ENCODE measurements at places on chromosomes 7 and 10.
A peak's percentile ranks its signal among the peaks of the same experiment; 100 is the strongest.

GRCh38 chr10:117684046-117684610, 141.6 kb downstream of the EMX2 start:
- no peak for DNase-seq

DNA sequence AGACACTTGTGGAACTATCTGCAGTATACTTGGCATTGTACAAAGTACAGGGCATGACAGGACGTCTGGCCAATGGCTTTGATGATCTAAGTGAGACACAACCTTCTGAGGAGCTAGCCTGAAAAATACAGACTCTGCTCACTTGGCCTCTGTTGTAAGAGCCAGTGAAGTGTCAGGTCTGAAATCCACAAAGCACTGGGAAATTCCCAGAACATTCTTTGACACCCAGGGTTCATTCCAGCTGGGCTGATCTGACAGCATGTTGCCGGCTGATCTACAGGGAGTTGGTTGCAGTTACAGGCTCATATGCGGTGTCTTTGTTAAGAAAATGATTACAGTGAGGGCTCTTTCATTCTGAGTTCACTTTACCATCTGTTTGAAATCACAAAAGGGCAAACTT, 354.6 kb downstream of the PHF14 start:
- no peak for DNase-seq

GRCh38 chr10:17452060-17452841, 2.1 kb downstream of the ST8SIA6 start:
- no peak for DNase-seq

DNA sequence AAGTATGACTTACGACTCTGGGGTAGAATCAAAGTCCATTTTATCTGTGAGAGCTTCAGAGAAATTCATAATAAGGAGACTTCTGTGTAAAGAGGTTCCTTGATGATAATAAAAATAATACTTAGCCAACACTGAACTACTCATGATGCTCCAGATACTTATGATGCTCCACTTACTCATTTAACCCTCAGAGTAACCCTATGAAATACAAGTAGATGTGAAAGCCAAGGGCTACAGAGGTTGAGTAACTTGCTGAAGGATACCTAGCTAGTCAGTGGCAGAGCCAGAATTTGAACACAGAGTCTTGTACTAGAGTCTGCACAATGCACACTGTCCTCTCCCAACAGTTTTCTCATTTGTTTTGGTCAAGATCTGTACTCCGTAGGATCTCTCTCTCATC, 89.5 kb downstream of the HECW1 start:
- no peak for DNase-seq

GRCh38 chr7:98110249-98111022, 3.8 kb downstream of the LMTK2 start:
- no peak for DNase-seq

DNA sequence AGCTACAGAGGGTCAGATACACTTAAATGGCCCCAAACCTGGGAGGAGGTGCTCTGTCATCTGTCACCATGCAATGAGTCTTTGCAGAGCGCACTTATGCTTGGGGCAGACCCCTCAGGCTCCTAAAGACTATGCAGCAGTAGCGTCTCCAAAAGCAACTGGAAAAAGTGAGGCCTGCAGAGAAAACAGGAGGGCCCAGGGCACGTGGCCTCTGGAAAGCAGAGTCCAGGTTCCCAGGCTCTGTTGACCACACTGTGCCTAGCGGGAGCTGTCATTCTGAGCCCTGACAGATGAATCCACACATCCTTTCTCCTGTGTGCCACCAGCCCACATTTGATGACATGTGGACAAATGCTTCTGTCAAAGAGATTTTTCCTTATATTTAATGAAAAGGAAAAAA, 66.4 kb downstream of the MINDY4 start:
- no peak for DNase-seq

- DNase-seq = peak; percentile 94
These were observed 444 bp upstream of the HIP1 start for GRCh38 chr7:75738975-75739795.

DNA sequence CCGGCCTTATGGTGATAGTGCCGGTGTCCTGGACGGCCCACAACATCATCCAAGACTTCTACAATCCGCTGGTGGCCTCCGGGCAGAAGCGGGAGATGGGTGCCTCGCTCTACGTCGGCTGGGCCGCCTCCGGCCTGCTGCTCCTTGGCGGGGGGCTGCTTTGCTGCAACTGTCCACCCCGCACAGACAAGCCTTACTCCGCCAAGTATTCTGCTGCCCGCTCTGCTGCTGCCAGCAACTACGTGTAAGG, 713 bp downstream of the CLDN4 start:
- DNase-seq = no peak

- no peak for DNase-seq
These were observed 29.3 kb downstream of the RHOBTB1 start for GRCh38 chr10:60914690-60915141.

DNA sequence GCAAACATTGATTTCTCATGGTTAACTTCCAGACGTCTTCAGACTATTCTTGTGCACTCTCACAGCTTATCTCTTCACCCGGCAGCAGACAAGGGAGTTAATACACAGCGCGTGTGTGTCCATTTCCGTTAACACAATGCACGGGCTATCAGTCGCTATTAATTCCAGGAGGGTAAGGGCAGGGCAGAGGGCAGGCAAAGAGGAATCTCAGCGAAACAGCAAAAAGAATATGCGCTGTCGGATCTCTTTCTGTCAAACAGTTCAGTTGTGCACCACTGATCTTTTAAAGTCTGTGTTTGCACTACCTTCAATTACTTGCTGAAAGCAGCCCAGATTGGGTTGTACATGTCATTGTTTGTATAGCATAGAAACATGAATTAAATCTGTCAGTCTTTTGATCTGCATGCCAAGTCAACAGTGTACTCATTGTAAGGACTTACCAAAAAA, 41.1 kb upstream of the CABCOCO1 start:
- no peak for DNase-seq

DNA sequence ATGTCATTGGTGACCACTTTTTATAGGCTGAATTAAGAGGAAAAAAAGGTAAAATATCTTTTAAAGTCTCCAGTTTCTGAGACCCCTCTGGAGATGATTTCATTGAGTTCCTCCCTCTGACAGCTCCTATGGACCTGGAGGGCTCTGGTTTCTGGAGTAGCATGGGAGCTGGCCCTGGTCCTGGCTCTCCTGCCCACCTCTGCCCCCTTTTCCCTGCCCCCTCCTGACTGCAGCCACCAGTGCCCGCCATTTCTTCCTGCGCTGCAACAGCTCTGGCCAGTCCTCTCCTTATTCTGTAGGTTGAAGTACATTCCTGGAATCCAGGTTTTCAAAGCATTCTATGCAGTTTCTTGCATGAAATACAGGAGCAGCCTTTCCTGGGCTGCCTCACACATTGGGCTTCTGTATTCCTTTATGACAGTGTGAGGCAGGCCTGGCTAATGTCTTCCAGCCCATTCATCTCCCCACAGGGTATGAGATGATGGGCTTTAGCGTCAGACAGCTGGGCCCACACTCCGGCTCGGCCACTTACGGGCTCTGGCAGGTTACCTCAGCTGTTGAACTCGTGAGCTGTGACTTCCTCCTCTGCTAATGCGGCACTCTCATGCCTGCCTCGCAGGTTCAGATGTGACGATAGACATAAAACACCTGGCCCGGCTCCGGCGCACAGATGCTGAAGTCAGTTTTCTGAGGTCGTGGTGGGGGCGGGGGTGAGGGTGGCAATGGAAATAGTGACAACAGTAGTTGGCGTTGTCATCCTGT, 101.7 kb downstream of the MGMT start:
- DNase-seq = no peak

- DNase-seq = no peak
These were observed 34.6 kb downstream of the CHST3 start for GRCh38 chr10:71998840-71999194.

- no peak for DNase-seq
These were observed 56.8 kb upstream of the OCM2 start for GRCh38 chr7:98046816-98047215.

- no peak for DNase-seq
These were observed 21.8 kb downstream of the ASZ1 start for GRCh38 chr7:117405519-117405918.

DNA sequence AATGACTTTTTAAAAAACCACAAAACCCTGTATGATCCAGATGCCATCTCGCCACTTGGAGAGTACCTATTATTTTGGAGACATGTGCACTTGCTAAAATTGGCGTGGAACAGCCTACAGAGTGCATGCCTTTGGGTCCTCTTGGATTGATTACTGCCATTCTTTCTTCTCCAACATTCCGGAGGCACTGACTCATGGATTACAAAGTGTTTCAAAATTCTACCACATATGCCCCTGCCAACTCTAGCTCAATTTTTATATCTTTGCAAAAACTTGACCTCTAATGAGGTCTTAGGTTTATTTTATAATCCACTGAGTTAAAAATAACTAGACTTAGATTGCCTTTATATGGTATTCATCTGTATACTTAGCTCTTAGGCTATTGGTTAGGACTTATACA, 55.8 kb upstream of the KIF5B start:
- no peak for DNase-seq

- DNase-seq = no peak
These were observed 98.3 kb downstream of the CTTNBP2 start for GRCh38 chr7:117774943-117775342.

DNA sequence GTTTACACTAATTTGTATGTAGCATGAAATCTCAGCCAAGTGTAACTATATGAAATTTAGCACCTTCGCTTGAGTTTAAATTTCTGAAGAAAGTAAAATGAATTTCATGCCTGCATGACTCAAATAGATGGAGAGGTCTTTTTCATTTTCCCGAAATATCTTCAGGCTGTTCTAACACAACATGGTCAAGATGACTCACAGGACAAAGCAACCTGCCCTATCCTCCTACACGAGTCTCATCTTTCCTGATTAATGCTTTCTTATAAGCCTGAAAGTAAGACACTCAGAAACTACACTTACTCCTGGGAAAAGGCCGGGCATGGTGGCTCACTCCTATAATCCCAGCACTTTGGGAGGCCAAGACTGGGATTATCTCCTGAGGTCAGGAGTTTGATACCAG, 41.2 kb downstream of the CH25H start:
- DNase-seq = no peak

DNA sequence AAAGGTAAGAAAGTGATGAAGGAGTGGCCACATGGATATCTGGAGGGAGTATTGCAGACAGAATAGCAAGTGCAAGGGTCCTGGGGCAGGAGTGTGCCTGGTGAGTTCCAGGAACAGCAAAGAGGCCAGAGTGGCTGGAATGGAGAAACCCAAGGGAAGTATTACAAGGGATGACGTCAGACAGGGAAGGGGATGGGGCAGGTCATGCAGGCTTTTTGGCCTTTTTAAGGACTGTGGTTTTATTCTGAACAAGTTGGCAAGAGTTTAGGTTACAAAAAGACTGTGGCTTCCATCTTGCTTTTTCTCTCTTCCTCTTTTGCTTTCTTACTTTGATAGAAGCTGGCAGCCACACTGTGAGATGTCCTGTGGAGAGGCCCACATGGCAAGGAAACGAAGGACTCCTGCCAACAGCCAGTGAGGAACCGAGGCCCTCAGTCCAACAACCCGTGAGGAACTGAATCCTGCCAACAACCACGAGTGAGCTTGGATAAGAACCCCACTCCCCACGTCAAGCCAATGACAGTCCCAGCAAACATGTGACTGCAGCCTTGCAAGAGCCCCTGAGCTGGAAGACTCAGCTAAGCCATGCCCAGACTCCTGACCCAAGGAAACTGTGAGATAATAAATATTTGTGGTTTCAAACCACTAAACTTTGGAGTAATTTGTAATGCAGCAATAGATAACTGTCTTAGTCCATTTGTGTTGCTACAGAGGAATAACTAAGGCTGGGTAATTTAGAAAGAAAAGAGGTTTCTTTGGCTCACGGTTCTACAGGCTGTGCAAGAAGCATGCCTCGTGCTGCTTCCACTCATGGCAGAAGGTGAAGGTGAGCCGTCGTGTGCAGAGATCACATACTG, 19.8 kb upstream of the KDM7A start:
- DNase-seq = no peak

GRCh38 chr7:138626846-138627245, 74.3 kb downstream of the SVOPL start:
- no peak for DNase-seq

DNA sequence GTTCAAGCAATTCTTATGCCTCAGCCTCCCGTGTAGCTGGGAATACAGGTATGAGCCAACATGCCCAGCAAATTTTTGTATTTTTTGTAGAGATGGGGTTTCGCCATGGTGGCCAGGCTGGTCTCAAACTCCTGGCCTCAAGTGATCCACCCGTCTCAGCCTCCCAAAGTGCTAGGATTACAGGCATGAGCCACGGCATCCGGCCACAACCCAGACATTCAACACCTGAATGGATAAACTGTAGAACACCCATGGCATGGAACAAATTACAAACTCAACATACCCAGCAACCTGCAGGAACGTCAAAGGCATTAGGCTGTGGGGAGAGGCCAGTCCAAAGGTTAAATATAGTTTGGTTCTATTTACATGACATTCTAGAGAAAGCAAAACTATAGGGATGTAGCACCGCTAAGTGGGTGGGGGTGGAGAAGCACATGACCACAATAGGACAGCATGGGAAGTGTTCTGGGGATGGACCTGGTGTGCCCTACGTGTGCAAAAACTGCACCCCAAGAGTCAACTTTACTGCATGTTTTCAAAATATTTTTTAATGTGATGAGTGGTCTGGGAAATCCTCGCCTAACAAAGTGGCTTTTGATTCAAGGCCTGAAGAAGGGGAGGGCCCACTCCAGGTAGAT, 6.5 kb upstream of the PGAM2 start:
- DNase-seq = no peak

GRCh38 chr10:62071846-62072281, 170.4 kb downstream of the ARID5B start:
- DNase-seq = no peak

GRCh38 chr10:106930751-106931150, 233.8 kb downstream of the SORCS1 start:
- DNase-seq = no peak
